Hematopoietic multipotent progenitor cell treated with erythropoietin and hydrocortisone succinate and interleukin-3 and kit ligand, for 17 days (in vitro differentiated cells): ENCODE measurements at places on chromosomes 13 and 19.

DNA sequence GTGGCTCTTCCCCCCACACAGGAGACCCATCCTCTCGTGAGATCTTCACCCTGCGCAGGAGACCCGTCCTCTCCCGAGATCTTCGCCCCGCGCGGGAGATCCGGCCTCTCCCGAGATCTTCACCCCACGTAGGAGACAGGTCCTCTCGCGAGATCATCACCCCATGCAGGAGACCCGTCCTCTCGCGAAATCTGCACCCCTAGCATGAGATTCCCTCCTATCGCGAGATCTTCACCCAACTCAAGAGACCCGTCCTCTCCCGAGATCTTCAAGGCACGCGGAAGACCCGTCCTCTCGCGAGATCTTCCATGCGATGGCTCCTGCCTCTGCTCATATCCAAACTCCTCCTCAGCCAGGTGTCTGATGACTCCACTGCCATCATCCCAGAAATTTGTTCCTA is 24.3 kb downstream of the LAIR2 start:
- DNase-seq, result no peak

GRCh38 chr19:14582894-14583340 is at the start of gene CLEC17A:
Gene CLEC17A, plus strand, starts transcription at chr19:14583084. Its CDS starts 77 bp downstream, at chr19:14583161.
- no peak for DNase-seq

- DNase-seq, result no peak
These were observed 37.8 kb downstream of the SKA3 start for GRCh38 chr13:21138561-21138960.

- peak; percentile 98 for DNase-seq
These were observed at the start of gene DCAF15 for GRCh38 chr19:13952154-13952930. Gene DCAF15, plus strand, starts transcription at chr19:13952509. Its CDS starts 4 bp downstream, at chr19:13952513.

GRCh38 chr13:51834581-51835171 is 10.3 kb downstream of the TMEM272 start:
- no peak for DNase-seq

- no peak for DNase-seq
These were observed 138.7 kb upstream of the KL start for GRCh38 chr13:32877491-32877890.

GRCh38 chr13:113548778-113549621 is 35.6 kb upstream of the TFDP1 start:
- no peak for DNase-seq

- no peak for DNase-seq
These were observed 236.4 kb downstream of the ATP8A2 start for GRCh38 chr13:25608181-25608580.

GRCh38 chr19:2045501-2046045 is 5.5 kb downstream of the MKNK2 start:
- no peak for DNase-seq

DNA sequence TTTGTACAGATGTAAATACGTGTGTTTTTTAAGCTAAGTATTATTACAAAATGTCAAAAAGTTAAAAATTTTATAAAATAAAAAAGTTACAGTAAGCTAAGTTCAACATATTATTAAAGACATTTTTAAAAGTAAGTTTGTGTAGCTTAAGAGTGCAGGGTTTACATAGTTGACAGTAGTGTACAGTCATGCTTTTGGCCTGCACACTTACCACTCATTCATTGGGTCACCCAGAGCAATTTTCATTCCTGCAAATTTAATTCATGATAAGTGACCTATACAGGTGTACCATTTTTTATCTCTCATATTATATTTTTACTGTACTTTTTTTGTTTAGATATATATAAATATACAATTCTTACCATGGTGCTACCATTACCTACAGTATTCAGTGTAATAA is 769.9 kb upstream of the SLITRK6 start:
- no peak for DNase-seq

GRCh38 chr19:46411925-46412649 is 1.3 kb downstream of the CCDC8 start:
- DNase-seq, result no peak

- DNase-seq, result no peak
These were observed 213.1 kb upstream of the TMTC4 start for GRCh38 chr13:100887729-100888151.

DNA sequence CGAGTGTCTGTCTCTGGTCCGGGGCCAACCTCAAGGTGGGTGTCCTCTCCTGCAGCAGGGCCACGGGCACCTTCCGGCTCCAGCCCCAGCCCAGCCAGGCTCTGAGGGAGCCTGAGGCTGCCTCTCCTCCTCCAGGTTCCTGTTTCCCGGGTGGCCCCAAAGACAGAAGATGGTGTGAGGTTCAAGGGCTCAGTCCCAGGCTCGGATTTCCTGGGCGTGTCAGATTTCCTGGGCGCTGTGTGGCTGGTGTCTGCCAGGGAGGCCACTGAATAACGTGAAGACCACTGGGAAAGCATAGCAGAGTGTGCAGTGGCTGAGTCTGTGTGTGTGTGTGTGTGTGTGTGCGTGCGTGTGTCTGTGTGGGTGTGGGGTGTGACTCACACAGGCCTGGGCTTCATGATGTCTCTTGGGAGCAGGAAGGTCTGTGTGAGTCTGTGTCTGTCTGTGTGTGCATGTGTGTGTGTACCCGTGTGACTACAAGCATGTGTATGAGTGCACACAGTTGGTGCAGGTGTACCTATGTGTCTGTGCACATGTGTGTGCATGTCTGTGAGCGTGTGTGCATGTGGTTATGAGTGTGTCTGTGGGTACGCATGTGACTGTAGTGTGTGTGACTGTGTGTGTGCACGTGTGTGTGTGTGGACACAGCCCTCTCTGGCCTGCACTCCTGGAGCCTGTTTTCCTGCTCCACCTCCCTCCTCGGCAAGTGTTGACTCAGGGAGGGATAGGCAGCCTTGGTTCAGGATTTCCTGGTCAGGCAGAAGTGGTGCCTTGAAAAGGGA is 28.3 kb downstream of the CEBPA start:
- no peak for DNase-seq
